ENCODE measurements at places on chromosomes 16 and 17.
A peak's percentile ranks its signal among the peaks of the same experiment; 100 is the strongest.

GRCh38 chr17:19991252-19991885, 13.7 kb upstream of the AKAP10 start:
- no peak for DNase-seq

- no peak for DNase-seq
Measured at GRCh38 chr16:87203060-87203656, 114.0 kb downstream of the C16orf95 start.

- DNase-seq = no peak
Measured at GRCh38 chr17:80265205-80266068, 4.8 kb downstream of the RNF213 start.

- no peak for DNase-seq
Measured at GRCh38 chr16:84874553-84874952, 54.8 kb downstream of the CRISPLD2 start.

DNA sequence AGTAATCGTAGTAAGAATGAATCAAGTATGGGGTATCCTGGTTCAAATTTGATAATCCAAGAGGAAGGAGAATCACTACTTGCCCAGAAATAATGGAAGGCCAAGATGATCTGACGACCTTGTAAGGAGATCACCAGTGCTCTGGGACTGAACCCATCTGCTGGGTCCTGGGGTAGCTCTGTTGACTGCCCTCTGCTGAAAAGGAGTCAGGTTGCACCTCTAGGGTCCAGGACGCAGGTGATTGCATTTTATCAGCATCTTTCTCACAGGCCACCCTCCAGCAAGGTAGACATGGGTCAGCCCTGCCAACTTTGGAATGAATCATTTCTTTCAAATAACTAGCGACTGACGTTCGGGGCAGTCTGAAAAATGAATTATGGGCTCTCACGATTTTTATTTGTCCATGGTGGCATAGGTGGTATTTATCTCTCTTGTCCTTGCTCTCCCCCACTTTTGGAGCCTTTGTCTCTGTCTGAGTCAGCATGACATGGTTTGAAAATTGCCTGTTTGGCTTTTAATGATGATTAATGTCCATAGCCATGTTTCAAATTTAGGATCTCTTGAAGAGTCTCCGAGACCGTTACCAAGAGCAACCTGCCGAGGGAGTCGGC, 163.7 kb downstream of the MSI2 start:
- no peak for DNase-seq

GRCh38 chr17:37830151-37830993, 85.5 kb upstream of the HNF1B start:
- no peak for DNase-seq

GRCh38 chr17:63349478-63350000, 96.6 kb downstream of the CYB561 start:
- DNase-seq = no peak

DNA sequence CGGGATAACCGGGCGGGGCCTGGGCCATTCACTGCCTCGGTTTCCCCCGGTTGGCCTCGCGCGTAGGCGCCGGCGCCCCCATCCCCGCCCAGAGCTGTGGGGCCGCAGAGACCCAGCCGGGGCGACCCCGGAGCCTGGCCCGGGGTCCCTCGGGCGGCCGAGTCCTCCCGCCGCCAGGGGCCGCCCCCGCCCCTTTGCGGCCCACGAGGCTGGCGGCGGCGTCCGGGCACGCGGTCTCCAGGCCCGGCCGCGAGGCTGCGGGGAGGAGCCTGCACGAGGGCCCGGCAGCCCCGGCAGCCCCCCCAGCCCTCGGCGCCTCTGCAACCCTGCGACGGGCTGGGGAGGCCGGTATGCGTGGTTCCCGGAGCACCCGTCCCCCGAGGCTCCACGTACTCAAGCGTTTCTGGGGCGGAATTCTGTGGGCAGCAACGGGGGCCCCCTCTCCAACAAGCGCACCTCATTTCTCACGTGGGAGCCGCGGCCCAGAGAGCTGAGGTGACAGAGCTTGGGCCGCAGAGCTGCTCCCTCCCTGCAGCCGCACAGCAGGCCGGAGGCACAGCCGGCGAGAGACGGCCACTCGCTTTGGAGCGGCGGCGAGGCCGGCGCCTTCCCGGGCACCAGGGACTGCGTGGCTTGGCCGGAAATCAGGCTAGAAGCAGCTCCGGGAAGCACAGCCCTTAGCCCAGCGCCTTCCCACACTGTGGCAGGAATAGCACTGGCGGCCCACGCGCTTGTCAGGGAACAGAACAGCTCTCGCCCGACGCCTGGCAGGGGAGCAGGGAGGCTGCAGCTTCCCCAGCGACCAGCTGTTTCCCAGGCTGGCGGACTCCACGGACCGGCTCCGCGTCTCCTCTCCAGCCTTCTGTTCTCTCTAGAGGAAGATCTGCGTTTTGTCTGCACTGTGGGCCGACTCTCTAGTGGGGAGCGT, 867 bp upstream of the LIMD2 start:
- no peak for DNase-seq

GRCh38 chr16:84209989-84210388, 19.0 kb downstream of the ADAD2 start:
- DNase-seq = no peak

- peak; percentile 17 for DNase-seq
Measured at GRCh38 chr17:59565959-59566324, 532 bp downstream of the DHX40 start.

DNA sequence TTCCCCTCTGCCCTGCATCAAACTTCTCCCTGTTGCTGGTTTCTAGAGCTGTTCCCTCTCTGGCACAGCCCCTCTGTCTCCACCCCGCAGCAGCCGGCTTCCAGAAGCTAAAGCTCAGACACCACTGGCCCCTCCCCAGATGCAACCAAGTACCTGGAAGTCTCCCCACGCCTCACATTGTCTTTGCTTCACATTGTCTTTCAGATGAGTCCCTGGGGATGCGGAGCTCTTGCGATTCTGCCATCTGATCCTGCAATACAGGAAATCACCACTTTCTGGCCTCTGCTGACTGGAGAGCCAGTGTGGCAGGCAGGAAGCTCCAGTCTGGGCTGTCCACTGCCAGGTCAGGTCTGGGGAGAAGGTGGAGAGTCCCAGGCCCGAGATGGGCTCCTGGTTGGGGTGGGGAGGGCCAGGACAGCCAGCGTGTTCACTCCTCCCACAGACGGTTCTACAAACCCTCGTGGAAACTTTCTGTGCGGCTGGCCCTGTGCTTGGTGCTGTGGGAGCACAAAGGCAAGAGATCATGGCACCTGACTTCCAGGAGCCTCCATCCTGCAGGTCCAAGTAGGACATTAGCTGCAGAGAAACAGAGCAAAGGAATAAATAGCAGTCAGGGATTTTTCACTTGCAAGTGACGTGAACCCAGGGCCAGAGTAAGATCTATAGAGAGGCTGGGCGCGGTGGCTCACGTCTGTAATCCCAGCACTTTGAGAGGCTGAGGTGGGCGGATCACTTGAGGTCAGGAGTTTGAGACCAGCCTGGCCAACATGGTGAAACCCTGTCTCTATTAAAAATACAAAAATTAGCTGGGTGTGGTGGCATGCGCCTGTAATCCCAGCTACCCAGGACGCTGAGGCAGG, 47.9 kb upstream of the MAP3K14 start:
- no peak for DNase-seq

- DNase-seq = no peak
Measured at GRCh38 chr17:15957608-15958307, 12.8 kb downstream of the ADORA2B start.

GRCh38 chr17:65359016-65359415, 202.4 kb downstream of the AXIN2 start:
- DNase-seq = no peak

DNA sequence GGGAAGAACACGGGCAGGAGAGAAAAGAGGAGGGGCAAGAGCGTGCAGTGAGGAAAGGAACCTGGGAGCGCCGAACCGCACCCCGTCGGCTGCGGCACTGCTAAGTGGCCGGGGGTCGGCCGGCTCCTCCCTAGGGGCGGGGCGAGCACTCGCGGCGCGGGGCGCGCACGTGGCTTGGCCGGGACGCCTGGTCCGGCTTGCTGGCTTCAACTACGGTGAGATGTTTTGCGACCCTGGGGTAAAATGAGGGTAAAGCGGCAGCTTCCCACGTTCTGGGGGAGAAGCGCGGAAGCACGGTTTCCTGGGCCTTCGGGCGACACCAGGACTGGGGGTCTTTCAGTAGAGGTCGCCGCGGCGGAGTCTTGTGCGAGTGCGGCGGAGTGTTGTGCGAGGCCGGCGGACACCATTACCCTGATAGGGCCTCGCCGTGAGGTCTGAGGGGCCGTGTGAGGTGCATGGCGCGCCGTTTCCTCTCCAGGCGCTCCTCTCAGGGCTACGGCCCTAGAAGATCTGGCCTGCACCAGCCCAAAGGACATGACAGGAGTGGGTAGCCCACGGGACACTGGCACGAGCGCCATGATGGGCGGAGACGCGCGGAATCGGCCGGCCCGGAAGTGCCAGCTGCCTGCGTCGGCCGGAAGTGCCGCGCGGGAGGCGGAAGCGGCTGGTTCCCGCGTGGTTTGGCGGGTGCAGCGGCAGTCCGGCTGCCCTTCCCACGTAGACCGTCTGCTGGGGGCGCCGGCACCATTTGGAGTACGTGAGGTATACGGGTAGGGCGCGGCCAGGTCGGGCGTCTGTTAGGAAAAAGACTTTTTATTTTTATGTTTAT, at the start of the genes MYO19 and PIGW:
Gene MYO19 (minus strand): TSS at position 29 of the 829 bp plus-strand sequence. CDS start 2,330 bp downstream, outside the sequence.
Gene PIGW (plus strand): TSS at position 148 of the 829 bp plus-strand sequence. CDS start 2,115 bp downstream, outside the sequence.
- DNase-seq = peak; percentile 47

Measured in stimulated activated CD8-positive, alpha-beta memory T cell treated with anti-CD3 and anti-CD28 coated beads, Interleukin-4, amount 100 ng/mL, for 1 hour (primary cell).